ENCODE measurements at places on chromosomes 2 and 18. TPM values are rescaled to one million over a fixed set of nuclear protein-coding genes. Genes with fewer than 3 reads are reported as not detected.

Gene RND3
- total RNA-seq = 26.2 TPM

DNA sequence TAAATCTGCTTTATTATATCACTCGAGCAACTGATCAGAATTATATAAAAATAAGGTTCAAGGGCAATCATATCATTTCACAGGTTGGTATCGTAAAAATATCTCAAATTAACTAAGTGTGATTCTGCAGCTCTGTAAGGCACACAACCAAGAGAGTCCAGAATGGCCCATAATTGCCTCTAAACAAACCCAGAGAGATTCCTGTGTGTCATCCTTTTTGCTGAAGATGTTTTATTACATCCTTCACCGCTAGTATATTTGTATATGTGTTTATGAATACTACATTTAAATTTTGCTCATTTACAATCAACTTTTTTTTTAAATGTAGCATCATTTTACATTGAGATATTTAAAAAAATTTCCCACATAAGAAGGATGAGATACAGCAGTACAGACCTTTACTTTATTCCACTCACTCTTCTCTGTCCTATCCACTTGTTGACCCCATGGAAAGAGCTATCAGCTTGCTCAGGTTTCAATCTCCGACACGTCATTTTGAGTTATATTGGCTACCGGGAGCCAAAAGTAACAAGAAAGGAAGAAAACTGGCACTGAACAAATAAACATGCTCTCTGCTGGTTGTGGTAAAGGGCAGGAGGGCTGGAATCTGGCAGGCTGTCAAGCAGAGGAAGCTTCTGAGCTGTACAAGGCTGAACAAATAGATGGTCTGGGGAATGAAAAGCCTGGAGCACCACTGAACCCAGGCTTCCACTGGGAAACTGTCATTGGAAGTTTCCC, 23.1 kb downstream of the PLA2R1 start:
- H3K27me3 ChIP-seq = no peaks in the 10 kb centered on the region
- no peak overlapping the region for H3K4me3 ChIP-seq
- H3K27ac ChIP-seq = no peak overlapping the region
- no peaks in the 10 kb centered on the region for H3K36me3 ChIP-seq
- H3K4me1 ChIP-seq = no peaks in the 10 kb centered on the region
- peak; percentile 23 for DNase-seq

- H3K4me3 ChIP-seq = no peak overlapping the region
- no peak overlapping the region for H3K27ac ChIP-seq
- peaks cover 4% of the 10 kb centered on the region for H3K4me1 ChIP-seq
- no peaks in the 10 kb centered on the region for H3K27me3 ChIP-seq
- DNase-seq = no peak
Observed at GRCh38 chr2:241834527-241835210, 24.0 kb downstream of the PDCD1 start.

GRCh38 chr2:39679805-39680204, 14.1 kb downstream of the TMEM178A start:
- no peaks in the 10 kb centered on the region for H3K36me3 ChIP-seq
- no peaks in the 10 kb centered on the region for H3K4me1 ChIP-seq
- no peak for DNase-seq
- no peak overlapping the region for H3K27ac ChIP-seq
- no peaks in the 10 kb centered on the region for H3K27me3 ChIP-seq
- H3K4me3 ChIP-seq = no peak overlapping the region

Gene M1AP
- total RNA-seq = 10.9 TPM

Gene ECEL1
- 0.82 TPM for total RNA-seq

DNA sequence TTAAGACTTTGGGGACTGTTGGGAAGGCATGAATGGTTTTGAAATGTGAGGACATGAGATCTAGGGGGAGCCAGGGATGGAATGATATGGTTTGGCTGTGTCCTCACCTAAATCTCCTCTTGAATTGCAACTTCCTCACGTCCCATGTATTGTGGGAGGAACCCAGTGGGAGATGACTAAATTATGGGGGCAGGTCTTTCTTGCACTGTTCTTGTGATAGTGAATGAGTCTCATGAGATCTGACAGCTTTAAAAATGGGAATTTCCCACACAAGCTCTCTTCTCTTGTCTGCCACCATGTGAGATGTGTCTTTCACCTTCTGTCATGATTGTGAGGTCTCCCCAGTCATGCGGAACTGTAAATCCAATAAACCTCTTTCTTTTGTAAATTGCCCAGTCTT, 11.5 kb upstream of the MBP start:
- H3K36me3 ChIP-seq = no peaks in the 10 kb centered on the region
- H3K27ac ChIP-seq = no peak overlapping the region
- no peaks in the 10 kb centered on the region for H3K27me3 ChIP-seq

DNA sequence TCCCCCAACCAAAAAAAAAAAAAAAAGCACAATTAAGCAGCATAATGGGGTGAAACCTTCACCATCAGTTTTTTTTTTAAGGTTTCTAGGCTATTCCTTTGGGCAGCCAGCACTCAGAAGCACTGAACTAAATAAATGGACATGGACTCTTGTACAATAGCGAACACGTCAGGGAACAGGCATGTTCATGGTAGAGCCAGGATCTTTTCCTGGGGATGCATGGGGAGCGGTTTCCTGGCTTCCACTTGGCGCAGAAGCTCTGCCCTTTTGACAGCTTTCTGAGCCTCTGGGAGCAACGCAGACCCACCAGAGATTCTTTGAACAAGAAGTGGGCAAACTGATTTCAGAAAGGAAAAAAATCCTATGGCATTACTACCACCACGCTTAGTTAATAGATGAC, 35.0 kb downstream of the ALPK2 start:
- no peak overlapping the region for H3K4me3 ChIP-seq
- no peak for DNase-seq
- no peak overlapping the region for H3K27ac ChIP-seq
- no peaks in the 10 kb centered on the region for H3K36me3 ChIP-seq

GRCh38 chr2:44212302-44212701, 43.6 kb downstream of the PPM1B start:
- no peaks in the 10 kb centered on the region for H3K36me3 ChIP-seq
- no peak overlapping the region for H3K4me3 ChIP-seq
- no peaks in the 10 kb centered on the region for H3K4me1 ChIP-seq

DNA sequence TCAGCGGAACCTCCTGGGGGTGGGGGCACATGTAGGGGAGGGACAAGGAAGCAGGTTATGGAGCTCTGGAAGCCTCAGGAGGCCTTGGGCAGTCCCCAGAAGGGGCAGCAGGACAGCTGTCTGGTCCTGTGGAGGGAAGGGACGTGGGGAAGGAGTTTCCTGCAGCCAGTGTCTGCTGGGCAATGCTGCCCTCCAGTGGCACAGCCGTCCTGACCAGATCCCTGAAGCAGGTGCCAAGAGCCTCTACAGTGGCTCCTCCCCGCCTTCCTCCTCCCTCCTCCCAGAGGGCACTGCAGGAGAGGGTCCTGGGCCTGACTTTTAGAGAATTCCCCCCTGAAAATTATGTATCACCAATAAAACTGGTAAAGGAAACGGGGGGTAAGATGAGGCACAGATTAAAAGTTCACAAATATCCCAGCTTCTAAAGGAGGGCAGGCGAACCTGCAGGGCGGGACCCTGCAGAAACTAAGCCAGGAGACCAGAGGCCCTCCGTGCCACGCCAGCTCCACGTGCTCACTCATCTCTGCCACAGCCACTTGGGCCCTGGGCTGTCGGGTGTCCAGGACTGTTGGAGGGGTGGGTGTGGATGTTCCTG, 258.5 kb downstream of the TWIST2 start:
- no peaks in the 10 kb centered on the region for H3K36me3 ChIP-seq
- no peak overlapping the region for H3K27ac ChIP-seq
- DNase-seq = peak; percentile 32
- H3K27me3 ChIP-seq = no peaks in the 10 kb centered on the region
- H3K4me1 ChIP-seq = peaks cover 9% of the 10 kb centered on the region

Gene LOXHD1
- not detected for total RNA-seq

GRCh38 chr2:152823905-152824304, 105.5 kb downstream of the ARL6IP6 start:
- no peaks in the 10 kb centered on the region for H3K36me3 ChIP-seq
- no peak overlapping the region for H3K4me3 ChIP-seq
- DNase-seq = no peak
- no peak overlapping the region for H3K27ac ChIP-seq
- H3K27me3 ChIP-seq = no peaks in the 10 kb centered on the region
- no peaks in the 10 kb centered on the region for H3K4me1 ChIP-seq

DNA sequence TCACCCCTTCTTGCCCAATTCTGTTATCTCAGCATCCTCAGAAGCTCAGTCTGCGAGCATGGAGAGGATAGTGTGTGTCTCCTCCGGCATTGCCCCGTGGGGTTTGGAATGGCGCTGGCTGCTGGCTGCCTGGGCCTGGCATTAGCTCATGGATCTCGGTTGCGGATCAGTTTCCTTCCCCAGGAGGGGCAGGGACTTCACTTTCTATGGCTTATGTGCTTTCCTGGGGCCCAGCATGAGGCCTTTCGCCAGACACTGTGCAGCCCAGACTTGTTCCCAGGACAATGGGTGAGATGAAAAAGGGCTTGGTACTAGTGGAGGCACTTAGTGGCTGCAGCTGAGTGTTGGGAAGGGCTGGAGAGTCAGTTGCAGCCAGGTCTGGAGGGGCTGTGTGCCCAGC, 143.3 kb downstream of the GLI2 start:
- H3K27me3 ChIP-seq = no peaks in the 10 kb centered on the region
- no peaks in the 10 kb centered on the region for H3K4me1 ChIP-seq
- no peak for DNase-seq

GRCh38 chr2:30439296-30439695, 7.8 kb upstream of the LCLAT1 start:
- no peak for DNase-seq
- H3K4me3 ChIP-seq = no peak overlapping the region
- no peaks in the 10 kb centered on the region for H3K4me1 ChIP-seq
- no peaks in the 10 kb centered on the region for H3K36me3 ChIP-seq

GRCh38 chr2:17934721-17935120, 56.3 kb downstream of the KCNS3 start:
- H3K4me3 ChIP-seq = no peak overlapping the region
- H3K4me1 ChIP-seq = no peaks in the 10 kb centered on the region
- H3K27me3 ChIP-seq = no peaks in the 10 kb centered on the region
- DNase-seq = no peak
- no peaks in the 10 kb centered on the region for H3K36me3 ChIP-seq

DNA sequence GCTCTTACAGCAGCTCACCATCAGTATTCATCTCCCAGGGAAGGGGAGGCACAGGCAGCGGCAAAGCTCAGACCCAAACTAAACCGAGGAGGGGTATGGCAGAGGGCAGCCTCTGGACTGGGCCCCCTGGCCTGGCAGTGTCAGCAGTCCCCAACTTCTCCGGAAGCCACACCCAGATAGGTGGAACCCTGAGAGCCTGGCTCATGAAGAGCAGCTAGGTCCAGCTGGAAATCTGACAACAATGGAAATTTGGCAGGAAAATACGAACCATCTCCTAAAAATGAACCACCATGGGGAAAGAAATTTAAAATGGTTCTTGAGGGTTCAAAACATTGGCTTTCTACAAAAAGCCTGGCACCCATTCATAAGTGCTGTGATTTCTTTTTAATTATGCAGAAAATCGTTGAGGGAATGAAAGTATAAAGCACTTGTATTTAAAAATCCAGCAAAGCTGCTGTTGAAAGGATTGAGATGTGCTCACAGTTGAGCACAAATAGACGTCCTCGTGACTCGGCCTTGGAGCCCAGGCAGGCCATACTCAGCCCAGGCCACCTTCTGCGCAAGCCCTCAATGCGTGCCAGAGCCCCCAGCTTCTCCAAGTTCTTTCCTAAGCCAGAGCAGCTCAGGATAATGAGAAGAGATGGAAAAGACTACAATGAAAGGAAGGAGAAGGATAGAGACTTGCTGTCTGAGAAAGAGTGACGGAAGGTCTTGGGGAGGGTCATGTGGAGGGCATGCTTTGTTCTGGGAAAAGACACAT, 93.0 kb downstream of the COL6A3 start:
- no peaks in the 10 kb centered on the region for H3K4me1 ChIP-seq
- no peaks in the 10 kb centered on the region for H3K36me3 ChIP-seq

Gene ITGA4
- 2.9 TPM for total RNA-seq

Gene GCKR
- total RNA-seq = 0.87 TPM

DNA sequence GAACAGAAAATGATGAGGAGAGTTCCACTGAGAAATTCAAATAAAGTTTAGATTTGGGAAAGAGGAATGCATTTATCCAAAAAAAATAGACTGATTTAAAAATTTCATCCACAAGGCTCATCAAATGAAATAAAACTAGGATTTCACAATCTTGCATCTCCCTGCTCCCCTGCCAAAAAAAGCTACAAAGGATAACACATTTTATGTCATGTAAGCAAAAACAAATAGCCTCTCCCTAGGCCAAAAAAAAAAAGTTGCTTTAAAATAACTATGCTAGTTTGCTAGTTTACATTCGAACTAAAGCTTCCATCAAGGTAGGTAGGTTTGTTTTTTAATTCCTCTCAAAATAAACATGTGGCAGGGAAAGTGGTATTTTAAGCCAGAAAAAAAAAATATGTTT, 465.5 kb upstream of the ID2 start:
- no peak overlapping the region for H3K4me3 ChIP-seq
- H3K27ac ChIP-seq = no peak overlapping the region
- DNase-seq = no peak
- H3K36me3 ChIP-seq = no peaks in the 10 kb centered on the region

Gene XDH
- 2.5 TPM for total RNA-seq

GRCh38 chr2:7573166-7573825, 656.1 kb downstream of the RNF144A start:
- H3K36me3 ChIP-seq = no peaks in the 10 kb centered on the region
- H3K27me3 ChIP-seq = no peaks in the 10 kb centered on the region
- H3K4me3 ChIP-seq = no peak overlapping the region
- H3K27ac ChIP-seq = no peak overlapping the region

Gene DSC3
- total RNA-seq = 32.1 TPM

GRCh38 chr18:49520661-49521145, 33.7 kb upstream of the C18orf32 start:
- H3K4me1 ChIP-seq = no peaks in the 10 kb centered on the region
- no peak overlapping the region for H3K27ac ChIP-seq
- H3K27me3 ChIP-seq = no peaks in the 10 kb centered on the region
- DNase-seq = no peak
- H3K36me3 ChIP-seq = no peaks in the 10 kb centered on the region

Gene CD207
- 0.28 TPM for total RNA-seq

Gene ZNF385B
- total RNA-seq = 35.7 TPM

Gene CHN1
- total RNA-seq = 20.1 TPM

DNA sequence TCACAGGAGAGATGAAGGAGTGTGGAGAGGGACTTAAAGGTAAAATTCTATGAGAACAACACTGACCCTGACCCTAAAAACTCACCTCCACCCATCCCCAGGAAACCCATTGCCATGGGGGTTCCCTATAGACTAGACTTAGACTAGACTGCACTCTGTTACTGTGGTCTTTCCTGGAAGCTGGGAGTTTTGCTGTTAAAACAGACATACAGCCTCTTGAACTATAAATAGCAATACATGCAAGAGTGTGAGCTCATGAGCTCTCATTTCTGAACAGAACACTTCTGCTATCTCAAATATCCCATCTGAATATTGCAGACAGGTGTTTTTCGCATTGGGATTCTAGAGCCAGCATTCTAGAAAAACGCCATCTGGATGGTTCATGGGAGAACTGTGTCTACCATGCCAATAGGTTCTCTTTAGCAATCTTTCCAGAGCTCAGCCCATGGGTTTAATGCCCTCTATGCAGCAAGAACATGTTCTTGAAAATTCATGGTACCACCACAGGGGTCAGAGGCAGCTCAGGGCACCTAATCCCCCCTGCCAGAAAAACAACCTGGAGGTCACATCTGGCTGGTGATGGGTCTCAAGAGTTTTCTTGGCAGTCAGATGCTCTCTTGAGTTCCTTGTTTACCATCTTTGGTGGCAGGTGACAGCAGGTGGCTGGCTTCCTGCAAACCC, 51.9 kb downstream of the SLC14A2 start:
- no peak for DNase-seq
- H3K4me3 ChIP-seq = no peak overlapping the region
- no peaks in the 10 kb centered on the region for H3K27me3 ChIP-seq
- H3K27ac ChIP-seq = no peak overlapping the region
- H3K36me3 ChIP-seq = no peaks in the 10 kb centered on the region

- no peaks in the 10 kb centered on the region for H3K27me3 ChIP-seq
- H3K36me3 ChIP-seq = no peaks in the 10 kb centered on the region
- H3K4me3 ChIP-seq = no peak overlapping the region
- no peak overlapping the region for H3K27ac ChIP-seq
- no peak for DNase-seq
Observed at GRCh38 chr2:26086779-26087178, 52.9 kb downstream of the RAB10 start.
